ENCODE measurements at places on chromosomes 1 and 21.

DNA sequence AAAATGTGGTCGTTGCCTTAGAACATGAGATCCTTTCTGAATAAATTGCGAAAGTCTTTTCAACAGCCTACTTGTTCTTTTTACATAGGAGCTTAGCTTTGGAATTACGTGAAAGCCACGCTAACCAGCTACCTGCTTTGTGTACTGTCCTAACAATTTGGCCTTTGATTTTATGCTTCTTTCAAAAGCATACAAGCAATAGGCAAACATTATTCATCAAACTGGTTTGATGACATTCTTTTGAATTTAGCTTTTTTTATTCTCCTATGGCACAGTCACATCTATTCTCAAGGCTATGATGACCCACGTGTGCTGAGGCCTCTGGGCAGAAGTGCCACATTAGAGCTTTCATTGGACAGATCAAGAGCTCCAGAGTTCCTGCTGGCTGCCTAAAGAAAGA is 178.0 kb upstream of the DPT start:
- DNase-seq = no peak

GRCh38 chr1:222167111-222167510 is 380.8 kb downstream of the HHIPL2 start:
- DNase-seq = no peak

DNA sequence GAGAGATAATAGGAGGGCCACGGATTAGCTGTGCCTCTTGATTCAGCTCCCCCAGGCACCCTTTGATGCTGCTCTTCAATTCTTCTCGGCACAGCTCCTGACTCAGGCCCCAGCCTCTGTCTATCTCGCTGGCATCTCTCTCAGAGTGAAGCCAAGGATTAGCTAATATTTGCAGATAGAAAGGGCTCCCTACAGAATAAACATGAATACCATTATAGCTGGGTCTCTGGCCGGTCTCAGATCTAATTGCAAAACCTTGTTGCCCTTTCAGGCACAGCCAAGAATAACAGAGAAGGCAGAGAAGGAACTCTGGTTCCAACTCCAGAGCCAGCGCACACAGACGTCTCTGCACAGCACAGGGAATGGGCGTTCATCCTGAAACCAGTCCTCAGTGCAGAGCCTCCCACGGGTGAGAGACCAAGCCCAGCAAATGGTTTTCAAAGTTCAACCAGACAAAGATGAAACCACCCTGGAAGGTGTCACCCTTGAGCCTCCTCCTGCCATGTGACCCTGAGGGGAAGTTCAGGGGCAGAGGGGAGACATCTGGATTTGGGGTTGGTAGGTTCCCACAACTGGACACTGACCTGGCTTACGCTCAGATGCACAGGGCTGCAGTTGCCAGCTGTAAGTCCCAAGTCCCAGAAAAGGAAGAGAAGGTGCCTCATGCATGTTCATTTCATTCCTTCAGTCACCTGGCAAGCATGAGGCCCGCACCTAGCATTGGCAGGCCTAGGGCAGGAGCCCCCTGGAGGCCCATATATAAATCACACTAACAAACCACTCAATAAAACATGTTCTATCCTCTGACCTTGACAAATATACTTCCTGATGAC is 394.0 kb downstream of the NPHP4 start:
- DNase-seq = no peak

GRCh38 chr1:67189953-67190352 is 23.7 kb downstream of the IL23R start:
- no peak for DNase-seq

- DNase-seq = no peak
Measured at GRCh38 chr21:42848932-42849758, 30.2 kb downstream of the WDR4 start.

DNA sequence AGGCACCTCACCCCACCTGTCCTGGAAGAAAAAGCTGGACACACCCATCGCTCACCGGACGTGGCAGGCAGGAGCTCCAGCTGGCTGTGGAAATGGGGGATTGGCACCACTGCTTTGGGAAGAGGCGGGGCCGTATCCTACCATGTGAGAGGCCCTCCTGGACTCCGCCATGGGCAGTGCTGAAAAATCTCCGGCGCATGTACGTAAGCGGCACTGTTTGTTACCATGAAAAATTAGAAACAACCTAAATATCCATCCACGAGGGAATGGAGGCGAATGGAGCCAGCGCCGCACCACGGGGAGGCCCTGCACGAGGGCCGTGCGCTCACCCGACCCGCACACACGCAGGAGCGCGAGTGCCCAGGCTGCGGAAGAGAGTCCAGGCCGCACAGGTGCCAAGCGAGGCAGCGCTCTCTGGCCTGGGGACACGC is 3.1 kb downstream of the KRTAP10-8 start:
- DNase-seq = no peak

DNA sequence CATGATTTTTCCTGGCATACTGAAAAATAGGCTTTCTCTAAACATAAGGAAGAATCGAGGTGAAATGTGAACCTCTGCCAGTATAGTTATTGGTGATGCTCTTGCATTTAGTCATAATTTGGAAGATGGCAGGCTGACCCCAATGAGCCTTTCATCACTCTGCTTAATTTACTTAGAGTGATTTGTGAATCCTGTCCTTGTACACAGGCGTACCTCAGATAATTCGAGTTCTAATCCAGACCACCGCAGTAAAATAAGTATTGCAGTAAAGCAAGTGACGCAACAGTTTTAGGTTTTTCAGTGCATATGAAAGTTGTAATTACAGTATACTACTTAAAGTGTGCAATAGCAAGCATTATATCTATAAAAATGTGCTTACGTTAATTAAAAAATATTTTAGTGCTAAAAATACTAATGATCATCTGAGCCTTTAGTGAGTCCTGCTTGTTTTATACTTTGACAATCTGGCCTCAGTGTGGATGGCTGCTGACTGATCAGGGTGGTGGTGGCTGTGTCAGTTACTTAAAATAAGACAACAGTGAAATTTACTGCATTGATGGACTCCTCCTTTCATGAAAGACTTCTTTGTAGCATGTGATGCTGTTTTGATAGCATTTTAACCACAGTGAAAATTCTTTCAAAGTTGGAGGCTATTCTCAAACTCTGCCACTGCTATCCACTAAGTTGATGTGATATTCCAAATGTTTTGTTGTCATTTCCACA is 1.7 kb downstream of the PKNOX1 start:
- no peak for DNase-seq

DNA sequence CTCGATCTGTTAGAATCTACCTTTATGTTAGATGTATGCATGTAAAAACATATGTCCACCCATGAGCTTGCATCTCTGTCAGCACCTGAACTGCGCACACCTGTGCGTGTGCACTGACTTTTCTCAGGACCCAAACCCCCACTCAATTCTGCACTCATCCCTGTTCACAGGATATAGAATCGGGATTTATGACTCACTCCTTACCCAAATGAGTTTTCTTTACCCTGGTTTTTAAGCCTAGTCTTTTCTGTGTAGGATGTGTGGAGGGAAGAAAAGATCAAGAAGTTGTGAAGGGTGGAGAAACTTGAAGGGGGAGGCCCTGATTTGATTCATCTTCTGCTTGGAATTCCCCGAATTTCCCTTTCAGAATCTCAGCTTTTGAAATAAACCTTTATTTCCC is 2.4 kb downstream of the ACKR1 start:
- DNase-seq = no peak

- DNase-seq = no peak
Measured at GRCh38 chr1:226126824-226127569, 59.5 kb downstream of the ACBD3 start.

Data from NCI-H1436 treated with DMSO at 0.1 percent for 48 hours (cell line).